ENCODE measurements at places on chromosomes 3 and 15. TPM values are rescaled to one million over a fixed set of nuclear protein-coding genes. Genes with fewer than 3 reads are reported as not detected.

The CNTN6 gene
- 0.05 TPM for total RNA-seq

DNA sequence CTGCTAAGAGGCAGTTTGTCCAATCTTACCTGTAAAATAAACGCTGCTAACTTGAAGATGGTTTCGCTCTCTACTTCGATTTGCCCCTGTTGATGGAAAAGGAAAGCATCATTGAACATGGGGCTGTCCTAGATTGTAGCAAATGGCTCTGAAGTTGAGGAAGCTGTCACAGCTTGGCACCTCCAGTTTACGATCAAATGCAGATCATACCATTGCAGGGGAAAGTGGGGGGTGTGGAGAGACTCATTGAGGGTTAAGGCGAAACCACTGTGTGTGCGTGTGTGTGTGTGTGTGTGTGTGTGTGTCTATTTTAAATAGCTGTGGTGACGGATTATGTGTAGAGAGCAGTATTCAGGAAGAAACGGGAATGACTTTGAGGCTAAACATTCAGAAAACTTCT is 127.6 kb upstream of the LMOD3 start:
- no peak for DNase-seq

DNA sequence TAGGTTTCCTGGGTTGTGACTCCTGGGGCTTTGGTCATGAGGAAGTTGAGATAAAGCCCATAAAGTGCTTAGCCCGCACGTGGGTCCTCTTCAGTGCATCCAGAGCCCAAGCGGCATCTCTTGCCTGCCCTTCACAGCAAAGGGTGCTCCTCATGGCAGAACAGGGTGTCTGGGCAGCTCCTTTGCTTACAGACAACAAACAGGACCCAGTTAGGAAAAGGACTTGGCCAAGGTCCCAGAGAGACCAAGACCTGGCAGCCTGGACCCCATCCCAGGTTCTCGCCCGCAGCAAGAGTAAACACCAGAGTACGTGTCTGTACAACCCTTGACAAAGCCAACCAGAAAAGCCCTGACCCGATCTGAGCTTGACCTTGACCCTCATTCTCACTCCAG is 27.0 kb downstream of the ALS2CL start:
- DNase-seq: no peak

DNA sequence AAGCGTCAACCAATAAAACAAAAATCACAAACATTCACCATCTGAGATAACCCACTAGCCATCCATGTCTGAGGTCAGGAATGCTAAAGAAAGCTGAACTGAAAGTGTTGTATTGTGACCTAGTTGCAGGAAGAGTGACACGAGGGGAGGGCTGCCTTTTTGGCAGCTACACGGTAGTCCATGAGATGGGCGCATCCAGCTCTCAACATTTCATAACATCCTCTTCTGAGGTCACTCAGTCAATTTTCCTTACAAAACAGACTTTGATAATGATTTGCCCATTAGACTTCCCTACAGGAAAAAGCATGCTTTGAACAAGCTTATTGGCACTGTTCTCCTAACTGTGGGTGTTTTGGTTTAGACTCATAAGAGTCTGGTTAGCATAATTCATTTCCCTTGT is 15.4 kb upstream of the SHF start:
- DNase-seq: no peak

GRCh38 chr15:66803182-66803729 is 101.2 kb downstream of the SMAD6 start:
- peak; percentile 80 for DNase-seq

DNA sequence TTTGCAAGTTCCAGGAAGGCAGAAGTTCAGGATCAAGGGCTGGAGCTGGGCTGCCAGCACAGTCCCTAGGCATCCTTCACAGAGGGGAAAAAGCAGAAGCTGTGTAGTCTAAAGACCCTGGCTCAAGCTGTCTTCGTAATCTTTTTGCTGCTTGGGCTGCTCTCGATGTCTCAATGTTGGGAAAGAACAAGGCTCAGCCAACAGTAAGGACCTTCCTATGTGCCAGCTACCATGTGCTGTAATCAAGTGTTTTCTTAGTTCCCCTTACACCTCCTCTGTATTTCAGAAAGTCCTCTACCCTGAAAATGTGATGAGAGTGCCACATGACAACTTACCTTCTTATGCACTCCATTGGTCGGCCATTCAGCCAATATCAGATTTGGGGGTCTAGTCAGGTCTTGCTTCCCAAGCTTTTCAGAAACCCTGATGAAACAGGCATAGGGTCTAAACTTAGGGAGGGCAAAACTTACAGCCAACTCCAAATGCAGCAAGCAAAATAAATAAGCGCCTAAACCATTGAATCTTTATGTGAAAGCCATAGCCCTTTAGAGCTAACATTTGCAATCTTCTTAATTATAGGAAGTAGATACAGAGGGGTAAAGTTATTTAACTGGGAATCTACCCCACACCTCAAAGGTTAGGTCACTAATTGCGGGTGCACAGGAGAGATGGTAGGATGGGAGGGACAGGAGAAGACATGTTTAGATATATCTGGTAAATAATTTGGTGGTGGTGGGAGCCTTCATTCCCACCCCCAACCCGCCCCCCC is 1.2 kb upstream of the EDEM1 start:
- no peak for DNase-seq

DNA sequence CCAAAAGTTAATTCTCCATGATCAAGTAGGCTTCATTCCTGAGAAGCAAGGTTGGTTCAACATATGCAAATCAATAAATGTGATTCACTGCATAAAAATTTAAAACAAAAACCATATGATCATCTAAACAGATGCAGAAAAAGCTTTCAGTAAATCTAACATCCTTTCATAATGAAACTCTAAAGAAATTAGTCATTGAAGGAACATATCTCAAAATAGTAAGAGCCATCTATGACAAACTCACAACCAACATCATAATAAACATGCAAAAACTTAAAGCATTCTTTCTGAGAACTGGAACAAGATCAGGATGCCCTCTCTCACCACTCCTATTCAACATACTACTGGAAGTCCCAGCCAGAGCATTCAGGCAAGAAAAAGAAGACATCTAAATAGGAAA is 254.1 kb downstream of the AGBL1 start:
- no peak for DNase-seq

DNA sequence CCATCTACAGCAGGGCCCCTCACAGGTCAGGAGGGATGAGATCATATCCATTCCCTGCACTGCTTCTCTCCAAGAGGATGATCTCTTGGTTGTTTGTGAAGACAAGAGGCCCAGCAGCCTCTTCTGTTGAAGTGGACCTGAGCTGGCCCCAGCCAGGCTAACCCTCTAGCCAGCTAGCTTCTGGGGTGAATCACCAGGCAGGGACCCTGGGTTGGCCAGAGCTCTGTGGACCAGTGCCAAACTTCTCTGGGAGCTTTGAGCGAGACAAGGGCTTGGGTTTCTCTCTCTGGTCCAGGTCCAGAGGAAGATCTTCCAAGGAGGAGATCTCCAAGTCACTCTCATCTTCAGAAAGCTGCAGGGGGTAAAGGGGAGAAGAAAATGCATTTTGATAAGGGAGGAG is 52.7 kb downstream of the CLDN18 start:
- DNase-seq: no peak

GRCh38 chr3:167919590-167919989 is 176.1 kb downstream of the GOLIM4 start:
- DNase-seq: no peak

The BFSP2 gene
- total RNA-seq: not detected

The PRSS50 gene
- total RNA-seq: not detected

The RPS27L gene
- total RNA-seq: 330 TPM

- DNase-seq: no peak
These were observed 12.6 kb downstream of the RAB6B start for GRCh38 chr3:133882986-133883586.

DNA sequence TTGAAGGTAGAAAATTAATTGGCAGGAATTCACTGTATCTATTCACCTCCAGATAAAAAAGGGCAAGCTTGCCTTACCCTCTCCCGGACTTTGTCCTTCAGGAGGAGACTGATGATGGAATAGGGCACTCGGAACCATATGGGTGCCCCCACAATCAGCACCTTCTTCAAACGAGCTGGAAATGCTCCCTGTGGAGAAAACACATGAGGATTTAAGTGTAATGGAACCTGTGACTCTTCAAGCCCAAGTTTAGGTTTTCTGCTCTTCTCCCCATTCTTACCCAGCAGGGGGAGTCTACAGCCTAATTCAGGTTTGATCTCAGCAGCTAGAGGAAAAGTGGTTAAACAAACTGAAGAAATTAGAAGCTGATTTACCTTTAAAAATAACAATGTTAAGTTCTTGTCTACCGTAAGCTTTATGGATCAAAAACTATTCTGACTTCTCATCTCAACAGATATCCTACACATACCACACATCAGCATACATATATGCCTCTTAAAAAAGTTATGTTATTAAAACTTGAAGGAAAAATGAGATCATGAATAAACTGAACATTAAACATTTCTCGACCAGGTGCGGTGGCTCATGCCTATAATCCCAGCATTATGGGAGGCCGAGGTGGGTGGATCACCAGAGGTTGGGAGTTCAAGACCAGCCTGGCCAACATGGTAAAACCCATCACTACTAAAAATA is 57.5 kb upstream of the SIN3A start:
- DNase-seq: peak; percentile 12
